A549 (cell line): ENCODE measurements at places on chromosomes 5 and 9.
A peak's percentile ranks its signal among the peaks of the same experiment; 100 is the strongest.

DNA sequence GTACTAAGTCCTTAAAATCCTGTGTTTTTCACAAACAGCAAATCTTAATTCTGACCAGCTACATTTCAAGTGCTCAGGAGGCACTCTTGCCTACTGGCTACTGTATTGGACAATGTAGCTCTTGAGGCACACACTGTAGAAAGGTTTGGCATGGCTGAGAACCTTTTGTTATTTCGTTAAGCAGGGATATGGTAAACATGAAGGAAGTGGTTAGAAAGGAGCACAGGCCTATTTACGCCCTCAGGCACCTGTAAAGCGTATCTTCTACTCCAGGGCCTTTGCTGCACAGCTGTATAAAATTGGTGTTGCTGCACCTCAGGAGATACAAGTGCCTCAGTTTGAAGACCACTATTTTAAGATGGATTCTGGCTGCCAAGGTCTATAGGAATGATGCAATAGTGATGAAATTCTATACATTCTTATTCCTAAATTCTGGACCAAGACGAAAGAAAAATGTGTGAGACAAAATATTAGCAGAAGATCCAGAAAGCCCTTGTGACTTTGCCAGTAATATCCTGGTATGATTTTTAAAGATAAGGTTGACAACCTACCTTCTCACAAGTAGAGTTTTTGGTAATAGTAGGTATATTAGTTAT is 9.3 kb upstream of the OTULIN start:
- no peak for DNase-seq

DNA sequence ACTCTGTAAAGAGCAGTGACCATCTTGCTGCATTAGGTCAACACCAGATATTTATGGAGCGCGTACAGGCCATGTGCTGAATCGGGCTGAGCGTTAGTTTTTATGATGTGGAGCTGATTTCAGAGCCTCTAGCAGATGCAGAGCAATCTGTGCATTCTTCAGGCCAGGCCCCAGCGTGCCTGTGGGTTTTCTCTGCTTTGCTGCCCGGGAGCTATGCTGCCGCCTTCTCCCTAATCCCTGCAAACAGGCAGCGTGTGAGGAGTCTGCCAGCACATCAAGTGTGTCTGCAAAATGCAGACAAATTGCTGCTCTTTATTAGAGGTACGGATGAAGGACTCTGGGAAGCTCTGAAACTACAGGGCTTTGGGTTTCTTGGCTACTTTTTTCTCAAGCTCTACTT is 170.0 kb downstream of the NTRK2 start:
- no peak for DNase-seq

DNA sequence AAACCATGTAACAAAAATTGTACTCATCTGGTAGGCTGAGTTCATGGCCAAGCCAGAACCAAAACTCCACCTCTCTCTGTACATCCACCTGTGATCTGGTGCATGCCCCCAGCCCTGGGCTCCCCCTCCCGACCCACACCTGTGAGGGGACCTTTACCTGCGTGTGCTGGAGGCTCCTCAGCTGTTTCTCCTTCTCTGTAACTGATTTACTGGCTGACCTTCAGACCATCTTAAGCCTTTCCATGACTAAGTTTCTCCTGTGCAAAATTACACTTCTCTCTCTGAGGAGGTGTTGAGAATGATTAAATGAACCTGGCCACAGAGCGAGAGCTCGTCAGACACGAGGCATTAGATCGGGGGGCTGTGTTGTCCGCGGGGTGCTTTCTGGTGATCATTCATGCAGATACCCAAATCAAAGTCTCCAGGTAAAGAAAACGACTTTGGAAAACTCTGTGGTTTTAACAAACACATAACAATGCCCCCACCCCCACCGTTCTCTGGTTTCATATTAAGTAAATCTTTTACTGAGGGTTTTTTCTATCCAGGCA is 136.4 kb downstream of the SEMA5A start:
- DNase-seq: no peak

DNA sequence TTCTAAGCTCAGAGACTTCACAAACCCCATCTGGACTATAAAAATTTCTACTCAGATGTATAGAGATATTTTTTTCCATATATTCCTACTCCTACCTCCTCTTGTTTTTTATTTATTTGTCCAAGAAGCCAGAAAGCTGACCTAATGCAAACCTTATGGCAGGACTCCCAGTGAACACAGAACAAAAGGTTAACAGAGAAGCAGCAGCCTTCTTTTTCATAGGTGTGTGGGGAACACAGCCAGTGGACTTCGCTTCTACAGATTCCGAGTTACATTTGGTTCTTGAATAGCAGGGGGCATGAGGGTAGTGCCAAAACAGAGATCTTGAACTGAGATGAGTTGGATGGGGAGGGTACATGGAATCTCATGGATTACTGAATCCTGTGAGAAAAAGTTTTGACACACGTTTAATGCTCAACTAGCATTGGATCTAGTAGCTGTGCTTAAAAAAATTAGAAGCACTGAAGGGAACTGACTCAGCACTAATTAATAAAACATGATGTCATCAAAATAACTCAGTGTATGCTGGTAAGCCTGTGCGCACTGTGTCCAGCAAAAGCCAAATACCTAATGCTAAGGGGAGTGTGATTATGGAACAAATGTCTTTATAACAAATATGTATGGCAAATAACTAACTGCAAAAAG is 240.1 kb downstream of the GABRB2 start:
- no peak for DNase-seq

GRCh38 chr5:35430381-35431162 is 187.1 kb upstream of the SPEF2 start:
- DNase-seq: no peak

GRCh38 chr9:17906176-17906840 is 327.4 kb downstream of the SH3GL2 start:
- no peak for DNase-seq

DNA sequence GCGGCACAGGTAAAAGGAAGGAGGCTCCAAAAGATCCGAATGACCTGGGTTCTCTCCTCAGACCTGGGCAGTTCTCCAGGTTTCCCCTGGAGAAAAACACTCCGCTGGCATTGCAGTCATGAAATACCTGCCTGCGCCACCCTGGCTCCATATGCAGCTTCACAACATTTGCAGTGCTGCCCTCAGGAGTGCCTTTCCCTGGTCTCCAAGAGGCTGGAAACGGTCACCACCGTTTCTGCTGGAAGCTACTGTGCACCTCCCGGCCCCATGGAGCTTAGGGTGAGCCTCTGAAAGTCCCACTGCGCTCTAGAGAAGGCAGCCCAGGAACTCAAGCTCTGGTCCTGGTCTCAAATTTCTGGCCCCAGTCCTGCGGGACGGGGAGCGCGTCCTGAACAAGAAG is 670 bp downstream of the UGT3A1 start:
- no peak for DNase-seq

DNA sequence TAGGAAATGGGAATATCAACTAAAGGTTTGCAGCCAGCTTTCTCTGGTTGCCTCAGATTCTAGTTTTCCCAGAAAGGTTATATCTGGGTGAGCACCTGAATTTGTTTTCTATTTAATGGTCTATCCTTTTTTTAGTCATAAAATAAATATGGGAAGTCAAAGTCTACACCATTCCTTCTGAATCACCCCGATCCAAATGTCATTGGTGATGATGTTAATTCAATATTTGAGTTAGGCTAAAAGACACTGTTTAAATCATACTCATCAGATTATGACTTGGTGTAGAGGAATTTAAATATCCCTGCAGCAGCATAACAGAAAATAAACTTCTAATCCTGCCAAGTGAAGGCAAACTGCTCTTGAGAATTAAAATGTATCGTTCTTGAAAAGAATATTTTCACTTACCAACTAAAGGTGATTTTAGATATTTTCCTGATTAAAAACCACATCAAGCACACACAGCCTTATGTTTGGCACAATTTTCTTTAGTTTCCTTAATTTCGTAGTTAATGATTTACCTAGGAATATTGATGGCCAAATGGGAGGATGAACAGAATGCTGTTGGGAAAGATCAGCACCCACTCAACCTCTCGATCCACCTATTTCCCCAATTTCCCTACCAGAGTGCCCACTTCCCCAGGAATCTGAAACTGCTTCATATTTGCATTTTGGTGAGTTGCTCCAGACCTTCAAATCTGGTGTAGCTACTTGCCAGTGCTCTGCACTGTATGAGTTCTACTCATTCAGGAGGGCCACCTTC is 103.1 kb upstream of the TSLP start:
- no peak for DNase-seq

GRCh38 chr9:112081918-112082729 is 93.0 kb downstream of the SUSD1 start:
- no peak for DNase-seq

DNA sequence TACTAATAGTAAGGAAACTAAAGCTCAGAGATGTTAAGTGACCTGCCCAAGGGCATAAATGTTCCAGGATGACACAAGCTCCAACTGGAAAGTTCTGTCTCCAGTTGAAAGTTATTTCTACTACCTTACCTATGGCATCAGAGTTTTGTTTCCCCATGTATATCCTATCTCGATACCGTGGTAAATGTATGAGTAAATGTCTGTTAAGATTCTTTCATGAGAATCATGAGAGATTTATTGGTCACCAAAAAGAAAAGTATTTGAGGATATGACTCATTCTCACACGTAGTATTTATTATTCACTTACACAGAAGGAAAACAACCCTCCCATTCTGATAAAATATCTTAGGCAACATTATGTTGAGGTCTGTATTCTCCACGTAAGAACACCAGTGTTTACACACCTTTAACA is 11.1 kb upstream of the SHOC1 start:
- peak; percentile 64 for DNase-seq

DNA sequence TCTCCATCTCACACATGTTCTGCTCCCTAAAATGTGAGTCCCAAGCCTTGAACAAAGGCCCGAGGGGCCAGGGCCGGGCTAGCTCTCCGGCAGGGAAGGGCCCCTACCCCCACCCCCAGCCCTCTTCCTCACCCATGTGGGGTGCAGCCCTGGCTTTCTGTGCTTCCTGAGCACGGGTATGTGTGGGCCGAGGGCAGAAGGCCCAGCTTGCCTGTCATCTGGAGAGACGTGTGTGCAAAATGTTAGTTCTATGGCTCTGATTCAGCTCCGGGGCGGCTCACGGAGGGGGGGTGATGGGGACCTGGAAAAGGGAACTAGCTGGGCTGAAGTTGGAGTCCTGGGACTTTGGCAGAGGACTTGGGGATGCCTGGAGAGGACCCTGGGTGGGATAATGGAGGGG is 90.3 kb upstream of the ARAP3 start:
- DNase-seq: no peak

GRCh38 chr5:10857338-10857733 is 96.3 kb upstream of the DAP start:
- DNase-seq: no peak

DNA sequence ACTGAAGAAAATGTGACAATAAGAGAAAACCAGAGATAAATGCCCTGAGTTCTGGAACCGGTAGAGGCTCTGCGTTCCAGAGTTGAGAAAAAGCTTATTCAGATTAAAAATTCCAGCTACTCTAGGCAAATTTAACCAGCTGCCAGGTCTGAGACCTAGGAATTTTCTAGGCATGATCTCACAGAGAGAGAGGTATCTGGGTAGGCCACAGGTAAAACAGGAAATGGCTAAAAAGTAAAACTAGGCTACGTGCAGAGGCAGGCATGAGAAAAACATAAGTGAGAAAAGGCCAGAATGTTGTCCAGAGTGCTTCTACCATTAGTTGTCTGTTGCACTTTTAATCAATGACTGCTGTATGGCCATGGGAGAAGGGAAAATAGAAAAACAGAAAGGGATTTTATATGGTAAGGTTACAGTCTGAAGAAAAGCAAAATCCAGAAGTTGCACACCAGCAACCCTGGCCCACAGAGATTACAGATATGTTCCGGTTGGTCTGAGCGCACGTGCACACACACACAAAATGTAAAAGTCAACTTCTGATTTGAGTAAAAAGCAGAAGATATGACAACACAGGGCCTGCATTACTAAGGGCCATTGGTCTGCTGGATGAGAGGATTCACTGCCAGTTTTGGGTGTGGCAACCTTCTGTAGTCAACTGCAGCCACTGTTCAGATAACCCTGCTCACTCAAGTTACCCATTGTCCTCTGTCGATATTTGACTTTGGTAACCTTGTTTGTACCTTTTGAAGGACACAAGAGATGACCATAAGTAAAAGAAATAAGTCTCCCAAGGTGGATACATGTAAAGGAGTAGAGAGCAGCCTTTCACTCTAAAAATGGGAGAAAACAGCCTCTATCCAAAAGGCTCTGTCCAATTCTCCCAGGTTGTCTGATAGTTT is 266.0 kb downstream of the DTWD2 start:
- no peak for DNase-seq

GRCh38 chr5:68587171-68587570 is 371.6 kb downstream of the PIK3R1 start:
- no peak for DNase-seq

DNA sequence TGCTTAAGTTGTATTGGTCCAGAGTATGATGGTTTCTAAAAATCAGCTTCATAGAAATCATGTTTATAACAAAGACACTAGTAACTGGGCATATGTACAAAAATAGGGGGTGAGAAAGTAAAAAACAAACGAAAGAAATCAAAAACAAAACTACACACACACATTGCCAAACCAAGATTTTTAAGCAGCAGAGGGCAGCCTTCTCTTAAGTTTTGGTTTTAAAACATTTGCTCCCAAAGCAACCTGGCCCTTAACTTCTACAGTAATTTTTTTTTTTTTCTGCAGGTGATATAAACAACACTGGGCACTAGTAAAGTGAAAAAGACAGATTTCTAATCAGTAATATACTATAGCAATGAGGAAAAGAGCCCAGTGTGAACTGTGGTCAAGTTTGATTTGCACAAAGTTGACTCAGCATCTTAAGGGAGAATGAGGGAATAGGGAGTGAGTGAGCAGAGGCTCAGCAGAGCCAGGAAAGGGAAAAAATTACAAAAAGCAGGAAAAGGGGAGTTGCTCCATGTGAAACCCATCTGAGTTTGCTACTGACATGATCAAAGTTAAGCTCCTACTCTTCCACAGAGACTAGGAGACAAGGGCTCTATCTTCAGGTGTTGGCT is 13.4 kb upstream of the GAPT start:
- DNase-seq: no peak

DNA sequence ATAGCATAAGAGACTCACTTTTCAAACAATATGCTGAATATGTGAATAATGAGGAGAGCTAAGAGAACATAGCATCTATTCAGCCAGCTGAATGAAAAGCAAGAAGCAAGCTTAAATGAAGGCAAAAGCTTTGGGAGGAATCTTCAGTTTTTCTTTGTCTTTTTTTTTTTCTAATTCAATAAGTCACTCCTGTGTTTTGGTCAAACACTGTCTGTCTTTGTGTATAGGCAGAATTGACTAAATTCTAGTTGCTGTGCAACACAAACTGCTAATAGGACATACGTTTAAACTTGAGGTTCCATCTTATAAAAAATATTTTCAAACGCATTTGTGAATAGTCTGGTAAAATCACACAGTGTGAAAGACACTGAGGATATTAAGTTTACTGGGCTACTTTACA is 156.9 kb upstream of the KCNN2 start:
- no peak for DNase-seq

GRCh38 chr5:139787257-139787567 is 8.4 kb upstream of the PSD2 start:
- no peak for DNase-seq

- no peak for DNase-seq
These were observed 33.5 kb downstream of the ALDH1A1 start for GRCh38 chr9:72919246-72919945.
